ENCODE measurements at places on chromosomes 6 and 20. TPM values are rescaled to one million over a fixed set of nuclear protein-coding genes. Genes with fewer than 3 reads are reported as not detected.

The GNRH2 gene
- polyA plus RNA-seq, result not detected

DNA sequence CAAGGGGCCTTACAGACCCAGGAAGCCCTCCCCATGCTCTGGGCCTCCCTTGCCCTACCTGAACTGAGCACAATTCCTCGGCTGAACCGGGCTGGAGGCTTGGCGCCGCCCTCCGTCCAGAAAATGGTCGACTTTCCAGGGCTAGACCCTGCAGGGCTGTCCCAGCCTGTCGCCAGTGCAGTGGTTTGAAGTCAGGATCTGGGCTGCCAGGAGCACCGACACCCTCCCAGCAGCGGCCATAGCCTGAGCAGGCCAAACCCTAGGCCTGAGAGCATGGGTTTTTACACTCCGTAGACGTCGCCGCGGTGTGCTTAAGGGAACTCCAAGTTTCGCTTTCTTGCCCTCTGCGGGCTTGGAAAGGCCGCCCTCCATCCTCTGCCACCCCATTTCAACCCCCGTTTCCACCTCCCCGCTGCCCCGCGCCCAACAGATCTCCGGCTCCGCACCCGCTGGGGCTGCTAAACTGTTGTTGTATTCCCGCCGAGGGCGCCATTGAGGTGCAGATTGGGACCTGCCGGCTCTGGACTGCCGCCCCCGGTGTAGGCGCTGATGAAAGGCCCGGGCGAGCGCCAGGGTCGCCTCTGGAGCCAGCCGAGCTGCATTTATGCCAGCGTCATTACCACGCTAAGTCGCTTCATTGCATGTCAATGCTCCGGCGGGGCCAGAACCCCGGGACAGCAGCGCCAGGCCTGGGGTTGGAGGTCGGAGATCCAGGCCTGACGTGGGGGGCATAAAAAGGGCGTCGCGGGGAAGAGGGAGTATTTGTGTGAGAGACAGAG lies 2.2 kb upstream of the TFAP2A start:
- H3K4me1 ChIP-seq, result peaks cover 22% of the 10 kb centered on the region
- no peak for DNase-seq
- H3K27ac ChIP-seq, result peak overlapping the region; percentile 96
- peak overlapping the region; percentile 72 for H3K4me3 ChIP-seq

DNA sequence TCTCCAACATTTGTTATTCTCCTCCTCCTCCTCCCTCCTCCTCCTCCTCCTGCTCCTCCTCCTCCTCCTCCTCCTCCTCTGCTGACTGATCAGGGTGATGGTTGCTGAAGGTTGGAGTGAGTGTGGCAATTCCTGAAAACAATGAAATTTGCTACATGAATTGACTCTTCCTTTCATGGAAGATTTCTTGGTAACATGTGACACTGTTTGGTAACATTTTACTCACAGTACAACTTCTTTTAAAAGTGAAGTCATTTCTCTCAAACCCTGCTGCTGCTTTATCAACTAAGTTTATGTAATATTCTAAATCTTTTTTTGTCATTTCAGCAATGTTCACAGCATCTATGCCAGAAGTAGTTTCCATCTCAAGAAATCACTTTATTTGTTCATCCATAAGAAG lies 543.0 kb downstream of the MAFB start:
- no peaks in the 10 kb centered on the region for H3K4me1 ChIP-seq
- peaks cover 16% of the 10 kb centered on the region for H3K27me3 ChIP-seq
- H3K36me3 ChIP-seq, result no peaks in the 10 kb centered on the region
- no peak overlapping the region for H3K4me3 ChIP-seq

DNA sequence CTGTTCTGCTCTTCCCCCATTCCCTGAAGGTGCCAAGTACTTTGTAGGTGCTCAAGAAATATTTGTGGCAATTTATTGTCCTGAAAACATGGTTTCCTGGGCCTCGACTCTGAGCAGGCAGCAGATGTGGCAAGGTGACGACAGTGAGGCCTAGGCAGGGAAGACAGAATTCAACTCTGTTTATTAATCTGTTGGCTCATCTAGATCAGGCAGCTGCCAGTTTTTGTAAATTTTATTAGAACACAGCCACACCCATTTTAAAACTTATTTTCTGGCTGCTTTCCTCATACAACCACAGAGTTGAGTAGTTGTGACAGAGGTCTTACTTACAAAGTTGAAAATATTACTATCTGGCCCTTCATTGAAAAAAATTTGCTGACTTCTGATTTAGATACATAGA lies 24.5 kb downstream of the MAPK14 start:
- no peak overlapping the region for H3K4me3 ChIP-seq
- H3K27me3 ChIP-seq, result no peaks in the 10 kb centered on the region
- no peaks in the 10 kb centered on the region for H3K36me3 ChIP-seq
- DNase-seq, result no peak
- H3K4me1 ChIP-seq, result peaks cover 4% of the 10 kb centered on the region

The SLC22A16 gene
- polyA plus RNA-seq, result not detected

DNA sequence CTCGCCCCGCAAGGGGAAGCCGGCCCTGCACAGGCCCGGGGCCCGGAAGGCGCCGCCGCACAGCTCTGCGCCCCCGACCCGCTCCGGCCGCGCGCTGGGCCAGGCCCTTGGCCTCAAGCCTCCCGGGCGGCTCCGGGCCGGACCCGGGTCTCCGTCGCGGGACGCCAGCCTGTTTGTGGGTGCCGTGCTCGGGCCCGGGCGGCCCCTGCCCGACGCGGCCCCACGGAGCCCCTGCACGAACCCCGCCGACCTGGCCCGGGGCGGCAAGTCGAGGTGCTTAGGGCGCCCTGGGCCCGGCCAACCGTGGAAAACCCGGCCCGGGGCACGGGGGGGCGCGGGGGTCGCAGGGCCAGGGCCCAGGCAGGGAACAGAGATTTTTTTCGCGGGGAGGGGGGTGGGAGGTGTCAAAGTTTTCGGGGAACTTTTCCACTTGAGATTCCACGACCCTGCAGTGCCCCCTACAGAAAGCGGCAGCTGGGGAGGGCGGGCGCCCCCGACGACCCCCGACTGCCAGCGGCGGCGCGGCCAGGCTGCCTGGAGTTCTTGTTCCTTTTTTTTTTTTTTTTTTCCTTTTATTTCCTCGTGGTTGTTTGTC lies 805 bp upstream of the STX16 start:
- H3K36me3 ChIP-seq, result no peaks in the 10 kb centered on the region
- peak; percentile 42 for DNase-seq
- H3K4me3 ChIP-seq, result peak overlapping the region; percentile 99
- peaks cover 24% of the 10 kb centered on the region for H3K4me1 ChIP-seq
- no peak overlapping the region for H3K27ac ChIP-seq

DNA sequence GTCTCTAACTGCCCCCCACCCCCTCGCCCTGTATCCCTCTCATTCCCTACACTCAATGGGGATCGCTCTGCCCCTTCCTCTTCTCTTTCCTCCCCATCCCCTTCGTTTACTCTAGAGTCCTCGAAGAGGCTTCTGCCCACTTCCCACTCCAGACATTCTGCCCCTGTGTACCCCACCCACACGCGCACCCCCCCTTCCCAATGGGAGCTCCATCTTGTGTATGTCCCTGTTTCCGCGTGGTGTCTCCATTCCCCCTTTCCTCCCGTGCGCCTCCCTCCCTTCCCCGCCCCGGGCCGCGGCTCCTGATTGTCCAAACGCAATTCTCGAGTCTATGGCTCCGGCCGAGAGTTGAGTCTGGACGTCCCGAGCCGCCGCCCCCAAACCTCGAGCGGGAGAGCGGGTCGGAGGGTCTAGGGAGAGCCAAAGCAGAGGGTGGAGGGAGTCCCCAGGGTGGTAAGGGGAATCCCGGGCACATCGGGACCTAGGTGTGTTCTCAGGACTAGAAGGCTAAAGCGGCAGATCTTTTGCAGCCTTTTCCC lies 679 bp upstream of the RING1 start:
- H3K27ac ChIP-seq, result peak overlapping the region; percentile 89
- H3K36me3 ChIP-seq, result peaks cover 15% of the 10 kb centered on the region
- peak overlapping the region; percentile 91 for H3K4me3 ChIP-seq

GRCh38 chr20:53070706-53071392 lies 98.7 kb downstream of the TSHZ2 start:
- H3K4me3 ChIP-seq, result no peak overlapping the region
- no peak for DNase-seq
- peaks cover 16% of the 10 kb centered on the region for H3K36me3 ChIP-seq
- H3K27me3 ChIP-seq, result peaks cover 38% of the 10 kb centered on the region
- H3K4me1 ChIP-seq, result no peaks in the 10 kb centered on the region

DNA sequence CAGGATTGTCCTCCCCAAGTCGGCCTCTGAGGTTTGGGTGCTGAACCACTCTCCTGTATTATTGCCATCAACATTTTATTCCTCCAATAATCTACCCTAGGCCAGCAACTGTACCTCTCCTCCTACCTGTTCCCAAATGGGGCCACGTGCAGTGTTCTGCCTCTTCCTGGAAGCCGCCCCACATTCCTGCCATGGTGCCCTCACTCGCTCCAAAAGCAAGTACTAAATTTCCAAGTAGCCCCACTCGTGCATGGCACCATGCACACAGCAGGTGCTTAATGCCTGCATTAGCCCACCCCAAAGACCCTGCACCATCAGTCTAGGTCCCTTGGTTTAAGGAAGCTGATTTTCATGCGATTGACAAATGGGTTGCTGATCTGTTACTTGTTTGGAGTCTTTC lies 147.8 kb downstream of the NFATC2 start:
- H3K4me3 ChIP-seq, result no peak overlapping the region
- peaks cover 9% of the 10 kb centered on the region for H3K4me1 ChIP-seq
- DNase-seq, result no peak
- H3K27ac ChIP-seq, result peak overlapping the region; percentile 87
- H3K36me3 ChIP-seq, result peaks cover 10% of the 10 kb centered on the region
- H3K27me3 ChIP-seq, result no peaks in the 10 kb centered on the region

The RIPOR3 gene
- 2.1 TPM for polyA plus RNA-seq

DNA sequence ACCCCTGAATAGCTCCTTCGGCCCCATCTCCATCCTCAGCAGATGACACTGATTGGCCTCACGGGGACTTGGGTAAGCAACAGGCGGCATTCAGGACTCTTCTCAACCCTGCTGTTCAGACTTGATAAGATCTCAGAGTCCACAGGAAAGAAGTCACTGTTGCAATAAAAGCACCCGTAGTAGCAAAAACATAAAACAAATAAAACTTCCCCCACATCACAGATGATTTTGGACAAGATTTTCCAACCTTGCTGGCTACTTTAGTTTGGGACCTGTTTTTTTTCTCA lies 17.1 kb upstream of the C20orf144 start:
- H3K4me3 ChIP-seq, result no peak overlapping the region
- no peak for DNase-seq
- H3K36me3 ChIP-seq, result peaks cover 8% of the 10 kb centered on the region
- no peaks in the 10 kb centered on the region for H3K27me3 ChIP-seq
- H3K27ac ChIP-seq, result peak overlapping the region; percentile 15
- H3K4me1 ChIP-seq, result no peaks in the 10 kb centered on the region

- peaks cover 25% of the 10 kb centered on the region for H3K36me3 ChIP-seq
- H3K27ac ChIP-seq, result peak overlapping the region; percentile 74
- H3K4me1 ChIP-seq, result peaks cover 41% of the 10 kb centered on the region
- no peak overlapping the region for H3K4me3 ChIP-seq
Observed at GRCh38 chr6:15484821-15485220, 178.0 kb downstream of the DTNBP1 start.

The ASF1A gene
- polyA plus RNA-seq, result 26.8 TPM

- peaks cover 39% of the 10 kb centered on the region for H3K36me3 ChIP-seq
- no peaks in the 10 kb centered on the region for H3K27me3 ChIP-seq
- H3K27ac ChIP-seq, result peak overlapping the region; percentile 33
- H3K4me3 ChIP-seq, result no peak overlapping the region
- H3K4me1 ChIP-seq, result peaks cover 3% of the 10 kb centered on the region
Observed at GRCh38 chr20:41437836-41438235, 71.2 kb upstream of the EMILIN3 start.

The TGM3 gene
- polyA plus RNA-seq, result not detected

DNA sequence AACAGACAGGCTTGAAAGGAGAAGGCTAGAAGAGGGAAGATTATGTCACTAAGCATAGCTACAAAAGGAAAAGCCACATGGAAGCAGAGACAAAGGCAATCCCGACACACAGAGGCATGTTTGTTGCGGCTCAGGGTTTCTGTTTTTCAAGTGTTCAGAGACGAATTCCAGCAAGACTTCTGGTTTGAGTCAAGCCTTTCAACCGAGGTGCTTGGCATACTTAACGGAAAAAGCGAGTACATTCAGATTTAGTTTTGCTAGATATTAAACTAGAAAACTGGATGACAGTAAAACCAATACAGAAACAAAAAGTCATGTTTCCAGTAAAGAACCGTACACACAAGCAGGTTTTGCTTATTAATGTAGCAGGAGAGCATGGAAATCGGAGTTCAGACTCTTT lies 27.2 kb downstream of the MCUR1 start:
- peaks cover 9% of the 10 kb centered on the region for H3K36me3 ChIP-seq
- no peaks in the 10 kb centered on the region for H3K27me3 ChIP-seq
- no peak overlapping the region for H3K27ac ChIP-seq

DNA sequence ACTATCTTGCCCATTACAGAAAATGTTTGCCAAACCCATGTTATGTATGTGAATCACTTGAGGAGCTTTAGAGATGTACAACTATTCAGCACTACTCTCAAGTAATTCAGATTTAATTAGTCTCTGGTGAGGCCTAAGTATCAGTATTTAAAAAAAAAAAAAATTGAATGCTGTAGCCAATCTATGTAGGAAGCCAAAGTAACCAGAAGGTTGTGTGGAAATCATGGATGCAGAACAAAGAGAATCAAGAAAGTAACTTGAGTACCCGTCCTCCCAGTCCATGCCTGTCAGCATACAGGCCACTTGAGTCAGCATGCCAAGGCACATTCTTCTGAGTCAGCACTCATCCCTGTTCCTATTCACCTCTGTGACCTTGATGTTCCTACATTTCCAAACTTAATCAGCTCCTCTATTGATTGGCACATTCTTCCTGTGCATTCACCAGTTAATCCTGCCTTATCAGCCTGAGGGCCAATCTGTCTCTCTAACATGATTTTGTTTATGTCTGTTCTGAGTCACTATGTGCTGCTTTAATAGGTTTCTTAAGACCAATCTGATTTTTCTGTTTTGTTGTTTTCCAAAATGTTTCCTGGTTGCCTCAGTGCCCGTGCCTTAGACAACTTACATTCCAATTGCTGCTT lies 165.6 kb downstream of the KCNQ5 start:
- peaks cover 7% of the 10 kb centered on the region for H3K4me1 ChIP-seq
- no peak overlapping the region for H3K4me3 ChIP-seq
- no peaks in the 10 kb centered on the region for H3K27me3 ChIP-seq
- H3K36me3 ChIP-seq, result peaks cover 3% of the 10 kb centered on the region
- no peak overlapping the region for H3K27ac ChIP-seq

The PHIP gene
- polyA plus RNA-seq, result 14.8 TPM

- peaks cover 27% of the 10 kb centered on the region for H3K27me3 ChIP-seq
- no peak for DNase-seq
- H3K4me1 ChIP-seq, result no peaks in the 10 kb centered on the region
- H3K4me3 ChIP-seq, result no peak overlapping the region
Observed at GRCh38 chr20:38246357-38247165, 14.0 kb downstream of the KIAA1755 start.

The CYP21A2 gene
- polyA plus RNA-seq, result not detected

The ISM1 gene
- polyA plus RNA-seq, result not detected

GRCh38 chr6:111278731-111279130 lies 191.4 kb downstream of the SLC16A10 start:
- no peaks in the 10 kb centered on the region for H3K4me1 ChIP-seq
- H3K27me3 ChIP-seq, result no peaks in the 10 kb centered on the region
- H3K36me3 ChIP-seq, result peaks cover 60% of the 10 kb centered on the region
- DNase-seq, result no peak
- no peak overlapping the region for H3K4me3 ChIP-seq

The ABHD16B gene
- polyA plus RNA-seq, result not detected

Measured in naive B cell (primary cell).